ENCODE measurements at places on chromosomes 16 and 17.

DNA sequence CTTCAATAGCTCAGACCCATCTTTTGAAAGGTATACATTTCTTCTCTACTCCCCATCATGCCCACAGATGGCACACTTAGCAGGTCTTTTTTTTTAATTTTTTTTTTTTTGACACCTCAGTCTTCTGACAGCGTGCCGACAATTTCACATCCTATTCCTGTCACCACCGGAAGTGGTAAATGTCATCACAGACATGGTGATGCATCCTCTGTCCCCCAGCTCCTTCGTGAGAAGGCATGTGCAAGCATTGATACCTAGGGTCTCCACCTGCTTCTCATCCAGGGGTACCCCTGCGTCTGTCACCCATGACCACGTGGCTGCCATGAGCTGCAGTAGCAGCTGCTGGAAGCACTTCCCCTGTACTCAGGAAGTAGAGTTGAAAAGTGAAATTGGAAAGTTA, 35.6 kb downstream of the ELAC2 start:
- DNase-seq: no peak

DNA sequence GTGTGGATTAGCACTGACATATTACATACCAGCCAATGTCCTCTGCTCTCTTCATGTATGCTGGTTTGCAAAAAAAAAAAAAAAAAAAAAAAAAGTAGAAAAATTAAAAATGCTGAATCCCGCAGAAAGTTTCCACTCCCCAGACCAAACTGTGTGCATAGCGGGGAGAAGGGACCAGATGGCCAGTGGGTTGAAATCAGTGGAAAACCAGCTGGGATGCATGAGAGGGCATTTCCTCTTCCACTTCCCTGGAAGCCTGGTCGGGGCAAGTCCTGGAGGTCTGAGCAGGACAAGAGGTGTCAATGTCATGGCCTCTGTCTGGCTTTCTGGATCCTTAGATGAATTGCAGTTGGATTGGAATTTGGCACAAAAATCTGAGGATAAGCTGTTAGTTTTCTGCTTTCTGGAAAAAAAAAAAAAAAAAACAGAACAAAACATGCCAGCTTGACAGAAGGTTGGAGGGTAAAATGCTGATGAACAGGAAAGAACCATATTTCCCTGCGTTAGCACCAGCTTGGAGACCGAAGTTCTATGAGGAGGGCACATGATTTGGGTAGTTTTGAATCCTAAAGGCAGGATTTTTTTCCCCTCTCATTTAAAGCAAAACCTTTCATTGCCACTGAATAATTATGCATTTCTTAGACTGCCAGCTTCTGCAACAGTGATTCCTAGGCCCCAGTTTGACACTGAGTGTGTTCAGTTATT, 941.5 kb upstream of the EEF2KMT start:
- no peak for DNase-seq

GRCh38 chr17:18182110-18182977, 1.3 kb upstream of the ALKBH5 start:
- DNase-seq: no peak

GRCh38 chr17:41366070-41366469, 3.5 kb downstream of the KRT33B start:
- no peak for DNase-seq

DNA sequence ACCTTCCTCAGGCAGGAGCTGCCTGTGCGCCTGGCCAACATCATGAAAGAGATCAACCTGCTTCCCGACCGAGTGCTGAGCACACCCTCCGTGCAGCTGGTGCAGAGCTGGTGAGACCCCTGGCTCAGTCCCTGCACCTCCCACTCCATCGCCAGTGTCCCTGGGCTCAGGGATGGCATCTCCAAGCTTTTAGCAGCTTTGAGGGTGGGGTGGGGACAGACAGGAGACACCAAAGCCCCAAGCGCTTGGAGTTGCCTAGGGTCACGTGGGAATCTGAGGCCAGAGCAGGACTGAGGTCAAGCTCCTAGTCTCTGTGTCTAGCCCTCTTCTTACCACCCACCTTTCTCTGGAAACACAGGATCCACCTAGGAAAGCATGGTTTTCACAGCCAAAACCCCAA, 2.3 kb downstream of the PDK2 start:
- no peak for DNase-seq

DNA sequence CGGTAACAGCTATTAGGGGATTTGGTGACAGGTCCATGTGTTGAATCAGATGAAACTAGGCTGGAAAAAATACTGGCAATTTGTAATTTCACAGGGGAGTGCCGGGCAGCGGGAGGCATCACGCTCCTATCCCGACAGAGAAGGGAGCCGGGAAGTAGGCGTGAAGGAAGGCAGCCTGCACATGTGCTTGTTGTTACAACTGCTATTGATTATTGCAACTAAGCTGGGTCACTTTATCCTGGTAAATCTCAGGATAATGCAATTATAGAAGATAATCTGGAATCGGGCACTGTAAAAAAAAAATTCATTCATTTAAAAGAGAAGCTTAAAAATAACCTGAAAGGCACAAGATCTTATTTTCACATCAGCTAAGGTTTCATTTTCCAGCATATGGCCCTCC, 180.6 kb downstream of the FOXL1 start:
- DNase-seq: no peak

DNA sequence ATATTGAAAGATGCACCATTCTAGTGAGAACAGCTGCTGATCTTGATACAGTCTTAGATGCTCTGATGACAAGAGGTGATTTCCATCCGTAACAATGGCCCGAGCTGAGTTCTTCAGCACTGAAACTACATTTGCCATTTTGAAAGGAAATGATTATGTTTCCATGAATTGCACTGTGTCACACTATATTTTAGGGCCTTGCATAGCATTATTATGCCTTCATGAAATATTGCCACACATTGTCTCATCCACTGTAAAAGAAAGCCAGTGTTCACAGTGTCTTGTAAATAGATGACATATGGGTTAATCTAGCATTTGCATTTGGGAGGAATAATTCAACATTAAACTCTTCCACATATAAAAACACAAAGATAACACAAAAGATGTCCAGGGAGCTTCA, 438.3 kb upstream of the PSMD7 start:
- DNase-seq: no peak

DNA sequence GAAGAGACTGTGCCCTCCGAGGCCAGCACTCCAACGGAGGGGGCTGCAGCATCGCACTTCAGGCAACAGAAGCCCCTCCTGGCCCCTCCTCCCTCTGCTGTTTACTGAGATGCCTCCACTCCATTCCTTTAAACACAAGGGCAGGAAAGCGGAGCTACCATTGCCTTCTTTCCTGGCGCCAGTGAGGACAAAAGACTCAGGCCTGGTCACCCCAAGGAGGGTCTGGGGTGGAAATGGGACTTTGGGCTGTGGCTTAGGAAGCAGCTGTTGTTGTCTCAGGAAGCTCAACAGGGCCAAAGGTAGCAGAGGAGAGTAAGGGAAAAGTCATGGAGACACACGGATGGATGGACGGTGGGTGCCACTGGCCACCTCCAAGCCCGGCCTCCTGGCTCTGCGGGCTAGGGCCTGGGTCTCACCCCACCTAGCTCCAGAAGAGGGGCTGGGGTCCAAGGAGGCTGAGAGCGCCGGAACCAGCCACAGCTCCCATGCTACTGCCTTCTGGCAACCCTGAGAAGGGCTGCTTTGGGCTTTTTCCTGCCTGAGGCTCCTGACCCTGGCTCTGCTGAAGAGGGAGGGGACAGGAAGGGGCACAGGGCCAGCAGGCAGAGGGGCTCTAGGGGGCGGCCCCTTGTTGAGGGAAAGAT, 11.1 kb downstream of the CD300LG start:
- DNase-seq: no peak

DNA sequence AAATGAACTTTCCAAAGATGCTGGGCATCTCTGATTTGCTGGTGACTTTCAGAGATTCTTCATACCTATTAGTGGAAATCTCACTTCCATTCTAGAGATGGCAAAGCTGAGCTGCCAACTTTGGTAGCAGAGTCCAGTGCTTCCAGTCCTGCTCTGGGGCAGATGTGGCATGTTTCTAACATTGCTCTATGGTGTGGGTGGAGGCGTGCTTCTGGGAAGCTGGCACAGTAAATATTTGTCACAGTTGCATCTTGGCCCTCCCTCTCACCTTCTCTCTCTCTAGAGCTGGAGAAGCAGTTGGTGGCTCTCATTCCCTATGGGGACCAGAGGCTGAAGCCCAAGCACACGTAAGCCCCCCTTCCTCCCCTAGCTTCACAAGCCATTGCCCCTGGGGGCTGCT, 1.9 kb downstream of the TMEM106A start:
- no peak for DNase-seq

GRCh38 chr17:17749025-17749772, 67.9 kb downstream of the RAI1 start:
- no peak for DNase-seq

GRCh38 chr16:75495076-75495674, at the start of gene CHST6:
CHST6 (minus strand) TSS chr16:75495441; CDS start chr16:75479828, 15,613 bp downstream.
- DNase-seq: no peak

GRCh38 chr16:31335431-31335830, 19.5 kb upstream of the ITGAX start:
- no peak for DNase-seq

DNA sequence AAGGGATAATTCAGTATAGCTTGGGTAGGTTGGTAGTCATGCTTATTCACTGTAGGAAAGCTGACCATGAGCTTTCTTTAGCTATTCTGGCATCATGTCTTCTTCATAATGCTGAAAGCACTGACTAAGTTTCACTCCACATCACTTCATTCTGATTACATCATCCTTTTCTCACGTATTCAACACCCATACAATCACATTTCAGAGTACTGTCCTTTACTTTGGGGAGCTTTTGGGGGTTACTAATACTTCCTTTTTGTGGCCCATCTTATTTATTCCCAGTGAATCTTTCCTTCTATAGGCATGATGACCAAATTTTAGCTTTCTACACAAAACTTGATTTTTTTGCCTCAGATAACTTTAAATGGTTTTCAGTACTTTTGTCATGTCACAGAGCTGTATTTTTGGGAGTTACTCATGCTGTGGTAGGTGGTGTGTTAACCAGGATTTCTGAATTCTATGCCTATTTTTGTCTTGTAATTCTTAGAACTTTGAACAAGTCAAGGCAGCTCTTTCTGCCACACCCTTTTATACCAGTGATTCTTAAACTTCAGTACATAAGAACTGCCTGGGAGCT, 23.5 kb downstream of the TADA2A start:
- no peak for DNase-seq

GRCh38 chr16:27721531-27722181, 171.7 kb downstream of the KATNIP start:
- no peak for DNase-seq

- no peak for DNase-seq
Measured at GRCh38 chr16:84138500-84138823, 6.5 kb downstream of the HSDL1 start.

DNA sequence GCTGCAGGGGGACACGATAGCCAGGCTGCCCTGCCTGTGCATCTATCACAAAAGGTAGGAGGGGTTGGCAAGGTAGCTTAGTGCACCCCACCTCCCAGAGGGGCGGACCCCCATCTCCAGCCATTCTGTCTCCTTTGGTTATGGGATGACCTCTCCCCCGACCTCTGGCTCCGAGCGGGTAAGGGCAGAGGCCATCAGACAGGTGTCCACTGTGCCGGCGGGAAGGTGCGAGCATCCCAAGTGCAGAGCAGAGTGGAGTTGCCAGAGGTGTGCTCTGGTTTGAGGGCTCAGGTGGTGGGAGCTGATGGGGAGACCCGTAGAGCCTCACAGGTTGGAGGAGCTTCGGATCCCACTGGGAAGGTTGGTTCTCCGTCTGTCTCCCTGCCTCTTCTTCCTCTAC, 11.7 kb downstream of the LDHD start:
- no peak for DNase-seq

GRCh38 chr16:83966153-83966696, 1.8 kb upstream of the NECAB2 start:
- no peak for DNase-seq

DNA sequence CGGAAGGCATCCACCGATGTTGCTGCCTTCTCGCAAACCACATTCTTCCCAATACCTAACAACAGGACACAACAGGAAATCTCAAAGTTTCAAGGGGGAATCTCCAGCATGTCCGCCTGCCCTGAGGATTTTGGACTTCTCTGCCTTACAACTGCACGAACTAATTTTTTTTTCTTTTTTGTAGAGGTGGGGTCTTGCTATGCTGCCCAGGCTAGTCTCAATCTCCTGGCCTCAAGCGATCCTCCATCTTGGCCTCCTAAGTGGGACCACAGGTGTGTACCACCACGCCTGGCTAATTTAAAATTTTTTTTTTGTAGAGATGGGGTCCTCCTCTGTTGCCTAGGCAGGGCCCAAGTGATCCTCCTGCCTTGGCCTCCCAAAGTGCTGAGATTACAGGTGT, 9.4 kb downstream of the C16orf86 start:
- no peak for DNase-seq

DNA sequence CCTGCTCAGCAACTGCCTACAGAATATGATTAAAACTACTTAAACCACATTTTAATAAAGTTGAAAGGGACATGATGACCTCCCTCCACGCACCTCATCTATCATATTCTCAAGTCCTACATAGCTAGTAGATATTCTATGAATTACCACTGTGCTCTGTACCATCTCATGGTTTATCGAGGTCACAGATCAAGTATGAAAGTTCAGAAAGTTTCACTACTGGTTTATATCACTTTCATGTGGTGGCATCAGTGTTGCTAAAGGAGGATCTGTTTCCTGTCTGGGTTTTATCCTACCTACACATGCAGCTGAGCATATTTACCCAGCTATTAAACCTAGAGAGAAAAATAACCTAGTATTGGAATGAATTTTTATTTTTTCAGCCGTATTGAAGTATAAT, 214.9 kb upstream of the MON1B start:
- DNase-seq: no peak

DNA sequence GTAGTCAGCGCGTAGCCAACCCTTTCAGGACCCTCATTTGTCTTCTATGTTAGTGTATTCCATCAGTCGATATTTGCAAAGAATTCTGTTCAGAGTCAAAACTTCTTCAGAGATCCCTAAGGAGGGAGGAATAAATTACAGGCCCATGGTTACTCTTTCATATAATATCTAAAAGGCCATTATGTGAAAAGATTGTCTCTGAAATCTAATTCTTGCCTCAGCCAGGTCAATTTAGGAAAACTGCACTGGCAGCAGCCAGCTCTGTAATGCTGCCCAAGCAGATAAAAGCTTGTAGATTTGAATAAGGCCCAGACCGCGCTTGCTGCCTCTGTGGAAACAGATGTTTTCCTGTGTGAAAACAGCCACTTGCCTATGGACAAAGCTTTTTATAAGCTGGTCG, 379.8 kb downstream of the CNTNAP4 start:
- DNase-seq: no peak

GRCh38 chr17:36592316-36592715, 637 bp downstream of the DHRS11 start:
- DNase-seq: no peak
